Stimulated activated CD8-positive, alpha-beta memory T cell treated with anti-CD3 and anti-CD28 coated beads, Interleukin-15, amount 100 ng/mL, for 1 hour (primary cell): ENCODE measurements at places on chromosomes 2 and 18.

DNA sequence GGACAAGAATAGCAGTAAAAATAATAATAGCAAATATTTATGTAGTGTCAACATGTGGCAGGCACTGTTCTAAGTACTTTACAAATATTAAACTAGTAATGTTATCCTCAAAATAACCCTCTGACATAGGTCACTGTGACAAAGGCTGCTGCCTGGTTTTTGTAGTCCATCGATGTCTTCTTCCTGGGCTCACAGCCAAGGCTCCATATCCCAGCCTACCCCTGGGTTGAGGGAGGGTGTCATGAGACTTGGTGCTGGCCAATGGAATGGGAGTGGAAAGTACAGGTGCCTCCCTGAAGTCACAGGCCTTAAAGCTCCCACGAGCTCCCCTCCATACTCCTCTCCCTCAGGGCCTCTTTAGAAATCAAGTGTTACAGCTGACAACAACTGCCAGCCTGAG, 159.3 kb downstream of the CYRIA start:
- no peak for DNase-seq

DNA sequence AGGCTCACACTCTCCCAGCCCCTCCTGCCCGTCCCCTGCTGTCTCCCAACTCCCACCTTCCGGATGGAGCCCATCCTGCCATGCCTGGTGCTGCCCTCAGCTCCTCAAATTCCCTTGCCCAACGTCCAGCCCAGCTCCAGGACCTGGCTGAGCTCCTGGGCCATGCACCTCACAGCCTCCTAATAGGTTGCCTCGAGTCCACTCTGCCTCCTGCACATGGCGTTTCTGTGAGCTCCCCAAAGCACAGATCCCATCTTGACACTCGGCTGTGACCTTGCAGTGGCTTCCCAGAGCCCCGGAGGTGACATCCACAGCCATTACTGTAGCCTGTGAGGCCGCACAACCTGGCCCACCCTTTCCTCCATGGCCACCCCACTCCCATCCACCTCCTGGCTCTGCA, 191.9 kb upstream of the SALL3 start:
- DNase-seq, result no peak

DNA sequence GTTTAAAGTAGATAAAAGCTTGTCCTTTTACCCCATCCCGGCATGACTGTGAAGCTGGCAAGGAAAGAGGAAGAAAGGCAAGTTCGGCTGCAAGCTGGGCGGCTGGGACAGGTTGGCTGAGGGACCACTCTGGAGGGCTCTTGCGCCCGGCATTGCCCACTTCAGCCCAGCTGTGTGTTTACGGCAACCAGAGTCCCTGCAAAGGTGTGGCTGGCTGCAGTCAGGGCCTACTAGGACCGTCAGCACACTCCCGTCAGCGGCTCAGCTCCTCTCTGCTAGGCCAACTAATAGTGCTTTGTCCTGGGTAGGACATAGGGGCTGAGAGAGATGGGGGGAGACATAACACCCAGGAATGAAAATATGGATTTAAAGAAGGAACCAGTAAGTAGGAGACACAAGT, 11.7 kb upstream of the SAP130 start:
- DNase-seq, result no peak

- no peak for DNase-seq
Measured at GRCh38 chr2:208549546-208550158, 143.1 kb downstream of the PTH2R start.
